ENCODE measurements at places on chromosomes 4 and X. TPM values are rescaled to one million over a fixed set of nuclear protein-coding genes. Genes with fewer than 3 reads are reported as not detected.

The MAGED4B gene
- 10.4 TPM for total RNA-seq

The SORCS2 gene
- total RNA-seq, result 3.4 TPM

The KLHL13 gene
- total RNA-seq, result 0.22 TPM

The GATA1 gene
- not detected for total RNA-seq

The IL1RAPL1 gene
- total RNA-seq, result not detected

The CCNI gene
- 61.8 TPM for total RNA-seq

The PGAM4 gene
- total RNA-seq, result not detected

The NXF2 gene
- total RNA-seq, result not detected

All from A549 treated with Mapracorat at 1 μM for 4 hours (cell line).